ENCODE measurements at places on chromosomes 6 and 20.

- no peaks in the 10 kb centered on the region for H3K4me1 ChIP-seq
- H3K4me3 ChIP-seq: no peak overlapping the region
- no peak overlapping the region for H3K27ac ChIP-seq
- no peaks in the 10 kb centered on the region for H3K27me3 ChIP-seq
- H3K36me3 ChIP-seq: no peaks in the 10 kb centered on the region
Measured at GRCh38 chr6:122143813-122144601, 255.4 kb upstream of the HSF2 start.

- H3K27me3 ChIP-seq: no peaks in the 10 kb centered on the region
- no peak overlapping the region for H3K27ac ChIP-seq
- H3K4me1 ChIP-seq: no peaks in the 10 kb centered on the region
- no peaks in the 10 kb centered on the region for H3K36me3 ChIP-seq
Measured at GRCh38 chr6:11625302-11625701, 87.8 kb downstream of the TMEM170B start.

DNA sequence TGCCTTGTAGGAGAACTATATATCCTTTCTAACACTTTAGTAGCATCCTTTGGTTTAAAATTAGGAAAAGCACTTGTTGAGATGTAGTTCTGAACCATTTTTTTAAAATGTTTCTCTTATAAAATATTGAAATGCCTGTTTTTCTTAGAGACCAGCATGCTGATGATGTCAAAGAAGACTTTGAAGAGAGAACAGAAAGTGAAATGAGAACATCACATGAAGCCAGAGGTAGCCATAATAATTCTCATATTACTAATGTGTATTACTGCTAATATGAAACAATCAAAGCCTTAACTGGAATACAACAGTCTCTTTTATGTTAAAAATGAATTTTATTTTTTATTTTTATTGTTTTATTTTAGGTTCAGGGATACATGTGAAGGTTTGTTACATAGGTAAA lies 102.0 kb downstream of the SAMD3 start:
- no peaks in the 10 kb centered on the region for H3K27me3 ChIP-seq
- no peaks in the 10 kb centered on the region for H3K36me3 ChIP-seq
- H3K27ac ChIP-seq: no peak overlapping the region
- no peak overlapping the region for H3K4me3 ChIP-seq
- DNase-seq: no peak

- H3K4me1 ChIP-seq: no peaks in the 10 kb centered on the region
- DNase-seq: no peak
- no peak overlapping the region for H3K27ac ChIP-seq
- no peaks in the 10 kb centered on the region for H3K36me3 ChIP-seq
- no peaks in the 10 kb centered on the region for H3K27me3 ChIP-seq
- no peak overlapping the region for H3K4me3 ChIP-seq
Measured at GRCh38 chr6:48701572-48701971, 590.6 kb upstream of the PTCHD4 start.

DNA sequence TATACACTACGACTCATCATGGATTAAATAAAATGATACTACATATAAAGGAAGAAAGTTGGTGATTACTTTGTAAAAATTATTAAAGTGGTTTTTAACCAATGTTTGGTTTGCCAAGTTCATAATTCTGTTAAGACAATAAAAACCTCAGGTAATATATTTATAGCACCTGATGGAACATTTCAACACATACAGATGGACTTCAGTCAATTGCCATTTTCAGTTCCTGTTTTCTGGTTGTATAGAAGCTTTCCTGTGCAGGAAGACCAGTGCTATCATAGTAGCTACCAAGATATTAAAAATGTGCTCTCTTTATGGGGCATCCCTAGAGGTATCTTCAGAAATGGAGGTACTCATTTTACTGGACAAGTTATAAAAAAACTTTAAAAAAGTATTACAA lies 1686.4 kb downstream of the GRIK2 start:
- no peak for DNase-seq
- H3K4me3 ChIP-seq: no peak overlapping the region
- no peaks in the 10 kb centered on the region for H3K27me3 ChIP-seq

All from effector memory CD4-positive, alpha-beta T cell (primary cell).